ENCODE measurements at places on chromosomes 4 and X. TPM values are rescaled to one million over a fixed set of nuclear protein-coding genes. Genes with fewer than 3 reads are reported as not detected.

Gene AKAP4
- total RNA-seq = not detected

Gene CHST7
- 7.6 TPM for total RNA-seq

Gene SHISA3
- total RNA-seq = 0.21 TPM

Gene SYP
- 0.51 TPM for total RNA-seq

Gene NIPAL1
- total RNA-seq = 13.0 TPM

Gene TRPC5OS
- total RNA-seq = not detected

Gene MSANTD1
- total RNA-seq = 0.14 TPM

Data from airway epithelial cell (primary cell).